ENCODE measurements at places on chromosomes 6 and 20. TPM values are rescaled to one million over a fixed set of nuclear protein-coding genes. Genes with fewer than 3 reads are reported as not detected.

XKR7 gene
- polyA plus RNA-seq: not detected

FAM217A gene
- not detected for polyA plus RNA-seq

NOX3 gene
- polyA plus RNA-seq: not detected

TBXT gene
- not detected for polyA plus RNA-seq

DPM1 gene
- 52.9 TPM for polyA plus RNA-seq

PLN gene
- 9.5 TPM for polyA plus RNA-seq

DNA sequence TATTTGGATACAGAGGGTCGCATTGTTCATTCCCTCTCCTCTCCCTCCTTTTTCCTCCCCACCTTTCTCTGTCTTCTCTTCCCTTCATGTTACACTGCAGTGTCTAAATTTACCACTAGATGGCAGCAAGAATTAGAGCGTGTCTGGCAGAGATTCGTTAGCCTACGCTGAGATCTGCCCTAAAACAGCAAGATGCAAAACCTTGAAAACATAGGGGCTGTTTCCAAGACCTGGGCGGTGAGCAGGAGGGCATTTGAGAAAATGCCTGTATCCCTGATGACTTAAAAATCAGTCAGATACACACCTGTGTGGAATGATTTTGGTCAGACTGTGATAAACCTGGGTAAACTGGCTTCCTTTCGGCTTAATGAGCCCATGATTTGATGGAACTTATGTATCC lies 101.5 kb upstream of the ISM1 start:
- peak; percentile 71 for DNase-seq

DNA sequence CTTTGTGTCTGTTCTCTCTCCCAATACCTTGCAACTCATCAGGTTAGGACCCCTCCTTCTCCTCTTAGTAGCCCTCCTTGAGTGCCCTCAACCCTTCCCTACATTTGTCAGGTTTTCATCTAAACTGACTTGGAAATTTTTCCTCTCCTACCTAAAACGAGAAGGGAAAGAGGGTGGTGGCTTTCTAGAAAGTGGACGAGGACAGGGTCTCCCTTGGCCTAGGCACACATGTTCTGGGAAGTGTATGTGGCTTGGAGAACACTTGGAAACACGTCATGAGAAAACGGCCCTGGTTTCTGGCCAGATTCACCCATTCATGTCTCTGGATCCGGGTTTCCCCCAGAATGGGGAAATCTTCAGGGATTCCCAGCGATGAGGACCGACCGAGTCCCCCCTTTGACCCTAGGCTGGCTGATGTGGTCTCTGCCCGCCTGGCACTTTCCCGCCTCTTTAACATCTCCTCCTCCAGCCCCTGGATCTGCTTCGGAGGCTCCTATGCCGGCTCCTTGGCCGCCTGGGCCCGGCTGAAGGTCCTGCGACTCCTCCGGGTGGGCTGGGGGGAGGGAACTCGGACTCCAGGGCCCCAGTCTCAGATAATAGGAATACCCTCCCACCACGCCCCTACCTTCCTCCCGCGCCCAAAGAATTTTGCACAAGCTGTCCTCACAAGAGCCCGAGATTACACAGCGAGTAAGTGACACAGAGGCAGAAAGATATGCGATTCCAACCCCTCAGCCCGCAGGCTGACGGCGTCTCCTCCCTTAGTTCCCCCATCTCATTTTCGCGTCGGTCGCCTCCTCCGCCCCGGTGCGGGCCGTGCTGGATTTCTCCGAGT lies 3.0 kb downstream of the PRSS16 start:
- DNase-seq: no peak

DNA sequence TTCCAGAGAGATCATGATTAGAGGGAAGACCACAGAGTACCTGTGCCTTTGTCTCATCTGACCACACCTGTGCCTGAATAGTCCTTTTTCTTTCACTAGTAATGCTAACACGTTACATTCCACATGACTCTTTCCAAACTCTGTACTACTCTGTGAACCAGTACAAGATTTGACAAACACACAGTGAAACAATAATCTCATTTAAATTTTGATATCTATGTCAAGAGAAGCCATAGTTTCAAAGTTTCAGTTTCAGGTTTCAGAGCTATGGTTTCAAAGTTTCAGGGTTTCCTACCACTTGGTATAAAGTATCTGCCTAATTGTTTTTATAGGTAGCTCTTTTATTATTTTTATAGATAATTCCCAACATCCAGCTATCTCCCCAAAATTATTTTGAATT lies 62.0 kb upstream of the PHACTR2 start:
- DNase-seq: no peak

DNA sequence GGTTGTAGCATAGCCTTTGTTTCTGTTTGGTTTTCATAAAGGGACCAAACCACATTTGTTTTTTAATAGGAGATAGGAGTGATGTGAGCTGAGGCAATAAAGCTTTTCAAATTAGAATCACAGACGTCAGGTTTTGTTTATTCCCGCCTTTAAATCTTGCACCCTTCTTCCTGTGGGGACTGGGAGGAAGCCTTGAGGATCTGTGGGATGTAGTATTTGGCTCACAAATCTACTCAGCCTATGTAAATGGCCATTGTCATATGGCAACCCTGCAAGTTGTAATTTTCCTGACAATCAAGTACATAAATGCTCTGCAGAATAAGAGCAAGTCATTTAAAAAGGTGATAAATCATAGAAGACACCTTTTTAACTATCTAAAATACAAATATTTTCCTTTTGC lies 110.4 kb downstream of the ADGRG6 start:
- no peak for DNase-seq

DNA sequence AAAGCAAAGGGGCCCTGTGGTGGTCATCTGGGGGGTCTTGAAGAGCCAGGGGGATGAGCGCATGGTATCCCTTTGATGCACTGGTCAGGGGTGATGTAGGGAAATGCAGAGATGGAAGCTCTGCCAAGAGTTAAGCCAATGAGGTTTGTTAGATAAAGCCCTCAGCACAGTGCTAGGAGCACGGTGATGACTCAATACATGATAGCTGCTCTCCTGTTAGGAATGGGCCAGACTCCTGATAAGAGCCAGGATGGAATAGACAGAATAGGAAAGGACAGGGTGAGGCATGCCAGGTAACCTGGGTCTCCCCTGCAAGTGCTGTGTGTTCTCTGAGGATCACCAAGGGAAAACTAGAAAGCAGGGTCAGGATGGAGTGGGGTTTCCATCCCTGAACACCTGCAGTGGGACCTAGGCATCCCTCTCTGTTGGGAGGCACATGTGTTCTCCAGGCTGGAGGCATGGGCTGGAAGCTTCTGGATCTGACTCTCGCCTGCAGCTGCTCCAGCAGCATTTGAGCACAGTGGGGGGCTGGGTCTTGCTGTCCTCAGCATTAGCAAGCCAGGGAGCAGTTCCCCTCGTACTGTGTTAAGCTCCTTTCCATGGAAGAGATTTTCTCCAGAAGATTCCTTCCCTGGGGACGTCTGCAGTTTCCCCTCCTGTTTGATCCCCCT lies 71.8 kb upstream of the TIAM2 start:
- DNase-seq: peak; percentile 58

GRCh38 chr6:128659276-128659675 lies 138.9 kb upstream of the PTPRK start:
- DNase-seq: no peak

DNA sequence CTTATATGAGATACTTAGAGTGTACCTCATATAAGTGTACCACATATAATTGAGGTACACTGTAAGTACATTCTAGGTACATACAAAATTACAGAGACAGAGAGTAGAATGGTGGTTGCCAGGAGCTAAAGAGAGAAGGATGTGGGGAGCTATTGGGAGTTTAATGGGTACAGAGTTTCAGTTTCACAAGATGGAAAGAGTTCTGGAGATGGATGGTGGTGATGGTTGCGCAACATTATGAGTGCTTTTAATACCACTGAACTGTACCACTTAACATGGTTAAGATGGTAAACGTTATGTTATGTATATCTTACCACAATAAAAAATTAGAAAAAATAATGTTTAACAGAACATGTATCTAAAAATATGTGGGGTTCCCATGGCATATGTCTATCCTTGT lies 69.4 kb downstream of the PRND start:
- no peak for DNase-seq

GRCh38 chr20:48339986-48340882 lies 487.6 kb downstream of the PREX1 start:
- DNase-seq: no peak

DNA sequence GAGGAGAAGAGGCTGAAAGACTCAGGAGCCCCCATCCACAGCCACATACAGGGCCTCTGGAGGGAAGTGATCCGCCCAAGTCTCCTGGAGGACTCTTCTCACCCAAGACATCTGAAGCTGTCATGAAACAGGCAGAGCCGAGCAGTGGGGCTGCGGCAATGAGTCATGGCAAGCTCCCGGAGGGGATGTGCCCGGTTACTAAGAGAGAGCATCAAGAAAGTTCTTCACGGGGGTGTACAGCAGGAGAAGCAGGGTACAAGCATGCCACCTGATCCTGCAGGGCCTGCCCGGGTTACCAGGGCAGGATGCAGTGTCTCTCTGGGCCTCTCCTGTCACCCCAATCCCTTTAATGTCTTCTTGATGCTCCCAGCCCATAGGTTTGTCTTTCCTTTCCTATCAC lies 21.1 kb downstream of the TRIM26 start:
- no peak for DNase-seq

GRCh38 chr20:58871533-58872102 lies 19.1 kb downstream of the GNAS start:
- no peak for DNase-seq

DNA sequence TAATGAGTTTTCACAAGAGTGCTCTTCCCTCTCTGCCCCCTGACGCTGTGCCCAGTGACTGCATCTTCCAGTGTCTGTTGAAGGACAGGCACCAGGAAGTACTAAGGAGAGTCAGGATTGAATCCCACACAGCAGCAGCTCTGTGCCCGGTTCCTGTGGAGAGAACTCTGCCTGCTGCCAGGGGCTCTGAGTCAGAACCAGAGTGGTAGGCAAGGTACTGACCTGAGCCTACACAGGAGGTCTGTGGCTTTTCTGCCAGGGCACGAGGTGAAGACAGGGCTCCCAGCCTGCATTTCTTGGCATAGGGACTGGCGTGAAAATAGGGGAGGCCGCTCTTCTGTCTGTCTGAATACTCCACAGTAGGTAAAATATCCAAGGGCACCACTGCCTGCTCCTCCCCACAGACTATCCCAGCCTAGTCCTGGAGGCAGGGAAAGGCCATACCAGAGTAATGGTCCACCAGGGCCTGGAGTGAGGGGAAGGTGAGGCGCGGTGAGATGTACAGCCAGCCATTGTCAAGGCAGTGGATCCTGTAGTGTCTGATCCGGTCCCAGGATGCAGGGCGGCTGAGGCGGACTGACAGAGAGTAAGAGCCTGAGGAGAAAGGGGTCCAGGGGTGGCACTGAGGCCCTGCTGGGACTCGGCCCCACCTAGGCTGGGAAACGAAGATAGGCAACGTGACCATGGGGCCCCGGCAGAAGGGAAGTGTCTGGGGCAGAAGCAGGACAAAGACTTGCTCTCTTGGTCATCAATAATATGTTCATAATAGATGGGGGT lies 9.4 kb downstream of the RAB5IF start:
- no peak for DNase-seq

GRCh38 chr20:39822667-39823066 lies 860.5 kb downstream of the DHX35 start:
- no peak for DNase-seq

- no peak for DNase-seq
Measured at GRCh38 chr20:60092729-60093128, 134.5 kb downstream of the CDH26 start.

DNA sequence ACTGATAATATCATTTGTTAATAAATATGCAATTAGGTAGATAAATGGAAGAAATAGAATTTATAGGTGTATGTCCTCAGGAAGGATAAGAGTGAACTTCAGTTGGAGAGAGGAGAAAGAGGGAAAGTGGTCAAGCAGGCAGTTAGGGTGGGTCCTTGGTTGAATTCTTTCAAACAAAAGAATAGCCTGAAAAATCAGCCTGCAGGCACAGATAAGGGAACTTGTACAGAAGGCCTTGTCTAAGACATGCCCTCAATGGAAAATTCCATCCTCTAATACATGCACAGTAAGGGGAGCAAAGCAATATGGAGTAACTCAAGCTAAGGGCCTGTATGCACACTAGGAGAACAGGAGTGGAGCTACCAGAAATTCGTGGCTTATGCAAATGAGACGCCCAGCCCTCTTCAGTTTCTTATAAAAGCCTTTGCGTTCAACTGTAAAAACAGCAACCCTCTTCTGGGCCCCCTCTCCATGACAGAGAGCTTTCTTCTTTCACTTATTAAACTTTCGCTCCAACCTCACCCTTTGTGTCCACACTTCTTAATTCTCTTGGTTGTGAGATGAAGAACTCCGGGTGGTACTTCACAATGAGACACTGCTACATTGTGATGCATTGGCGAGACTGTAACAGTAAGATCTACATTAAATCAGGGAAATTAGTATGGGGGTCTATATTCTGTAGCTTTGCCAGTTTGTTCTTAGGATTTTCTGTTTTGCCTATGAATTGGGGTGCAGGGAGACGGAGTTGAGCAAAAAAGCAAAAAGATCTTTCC lies 147.0 kb downstream of the HS3ST5 start:
- DNase-seq: no peak

DNA sequence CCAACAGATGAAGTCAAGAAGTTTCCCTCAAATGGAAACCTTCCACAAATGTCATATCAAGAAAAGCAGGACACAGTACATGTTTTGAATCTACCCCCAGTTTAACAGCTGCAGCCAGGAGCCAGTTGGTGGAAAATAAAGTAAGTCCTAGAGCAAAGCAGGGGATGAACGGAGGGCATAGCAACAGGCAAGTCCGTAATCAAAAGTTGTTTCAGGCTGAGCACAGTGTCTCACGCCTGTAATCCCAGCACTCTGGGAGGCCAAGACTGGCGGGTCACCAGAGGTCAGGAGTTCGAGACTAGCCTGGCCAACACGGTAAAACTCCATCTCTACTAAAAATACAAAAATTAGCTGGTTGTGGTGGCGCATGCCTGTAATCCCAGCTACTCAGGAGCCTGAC lies 2.4 kb upstream of the SALL4 start:
- DNase-seq: no peak
